ENCODE measurements at places on chromosomes 1 and 21.

DNA sequence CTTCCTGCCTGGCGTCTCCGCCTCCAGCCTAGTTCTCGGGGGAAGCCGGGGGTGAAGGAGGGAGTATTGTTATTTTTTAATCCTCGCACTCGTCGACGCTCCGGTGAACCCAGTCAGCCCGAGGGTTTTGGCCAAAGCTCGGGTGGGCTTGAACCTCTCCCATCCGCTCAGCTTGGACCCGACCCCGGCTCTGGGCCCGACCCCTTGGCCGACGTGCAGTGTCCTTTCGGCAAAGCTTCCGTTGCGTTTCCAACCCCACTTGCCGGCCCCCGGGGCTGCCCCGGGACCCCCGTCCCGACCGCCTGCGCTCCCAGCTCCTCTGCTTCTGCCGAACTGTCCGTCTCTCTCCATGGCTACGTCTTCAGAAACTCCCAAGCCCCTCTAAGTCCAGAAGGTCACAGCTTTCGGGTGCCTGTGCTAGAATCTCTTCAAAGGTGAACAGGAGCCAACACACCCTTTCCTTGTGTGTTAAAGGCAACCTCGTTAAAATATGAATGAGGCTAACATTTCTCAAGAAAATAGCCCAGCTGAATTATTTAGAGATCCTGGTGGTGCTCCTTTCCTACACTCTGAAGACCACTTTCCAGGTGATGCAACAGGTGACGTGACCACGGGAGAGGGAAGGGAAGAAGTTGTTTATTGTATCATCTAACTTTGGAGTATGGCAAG lies 647 bp downstream of the DESI2 start:
- DNase-seq = no peak

DNA sequence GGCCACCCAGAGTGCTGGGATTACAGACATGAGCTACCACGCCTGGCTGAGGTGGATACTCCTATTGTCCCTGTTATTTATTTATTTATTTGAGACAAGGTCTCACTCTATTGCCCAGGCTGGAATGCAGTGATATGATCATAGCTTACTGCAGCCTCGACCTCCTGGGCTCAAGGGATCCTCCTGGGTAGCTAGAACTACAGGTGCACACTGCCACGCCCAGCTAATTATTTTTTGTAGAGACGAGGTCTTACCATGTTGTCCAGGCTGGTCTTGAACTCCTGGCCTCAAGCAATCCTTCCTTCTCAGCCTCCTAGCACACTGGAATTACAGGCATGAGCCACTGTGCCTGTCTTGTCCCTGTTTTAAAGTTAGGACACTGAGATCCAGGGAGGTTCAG lies 5.2 kb downstream of the LDLRAP1 start:
- no peak for DNase-seq

- no peak for DNase-seq
These were observed 458.5 kb upstream of the DEPDC1 start for GRCh38 chr1:68955424-68955823.

DNA sequence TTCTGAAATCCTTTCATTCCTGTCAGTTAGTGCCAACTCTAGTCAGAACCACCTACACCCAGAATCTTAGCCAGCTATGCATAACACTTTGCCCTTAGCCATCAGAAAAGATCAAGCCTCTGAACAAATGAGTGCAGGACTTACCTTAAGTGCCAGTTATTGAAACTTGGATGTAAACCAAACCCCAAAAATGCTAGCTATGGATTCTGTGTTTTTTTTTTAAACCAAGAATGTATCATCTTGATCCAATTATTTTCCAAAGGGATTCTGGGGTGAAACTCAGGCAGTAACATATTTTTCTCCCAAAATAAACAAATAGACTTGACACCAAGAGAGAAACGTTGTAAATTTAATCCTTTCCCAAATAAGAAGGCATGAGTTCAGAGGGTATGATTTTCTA lies 538.6 kb upstream of the ADAMTS5 start:
- DNase-seq = no peak

DNA sequence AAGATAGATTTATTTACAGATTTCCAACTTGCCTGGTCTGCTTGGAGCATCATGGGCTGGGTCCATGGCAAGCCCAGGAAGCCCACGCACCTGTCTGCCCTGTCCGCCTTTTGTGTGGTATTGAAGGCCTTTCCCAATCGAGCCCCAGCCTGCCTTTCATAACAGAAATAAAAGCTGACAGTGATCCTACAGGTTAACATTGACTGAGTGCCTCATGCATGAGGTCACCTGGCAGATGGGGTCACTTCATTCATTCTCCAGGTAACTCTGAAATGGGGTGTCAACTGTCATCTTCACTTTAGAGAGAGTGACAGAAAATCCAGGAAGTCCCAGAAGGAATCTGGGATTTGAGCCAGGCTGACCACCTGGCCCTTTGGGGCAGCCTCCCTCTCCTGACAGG lies 36.3 kb upstream of the CASZ1 start:
- DNase-seq = no peak

GRCh38 chr1:234980645-234981396 lies 147.8 kb downstream of the TOMM20 start:
- DNase-seq = peak; percentile 24

DNA sequence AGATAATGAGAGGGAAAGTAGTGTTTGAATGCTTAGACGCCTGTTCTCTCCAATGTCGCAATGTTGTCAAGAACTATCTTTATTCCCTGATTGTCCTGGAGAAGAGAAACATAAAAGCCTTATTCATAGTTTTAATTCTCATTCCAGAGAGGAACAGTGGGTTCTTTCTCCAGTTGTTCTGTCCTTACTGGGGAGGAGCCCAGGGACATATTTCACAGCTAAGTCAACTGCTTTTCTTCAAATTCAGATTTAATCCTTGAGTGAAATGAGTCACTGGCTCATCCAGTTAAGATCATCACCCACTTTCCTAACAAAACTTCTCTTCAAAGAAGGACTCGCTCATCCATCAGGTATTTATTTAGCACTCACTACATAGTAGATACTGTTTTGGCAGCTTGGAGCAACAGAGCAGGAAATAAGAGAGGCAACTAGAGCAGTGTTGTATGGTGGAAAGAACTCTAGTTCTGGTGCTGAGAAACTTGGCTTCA lies 365.7 kb upstream of the USP24 start:
- DNase-seq = no peak

All from stimulated activated CD8-positive, alpha-beta memory T cell treated with anti-CD3 and anti-CD28 coated beads, Interleukin-7, amount 100 ng/mL, for 1 hour (primary cell).